ENCODE measurements at places on chromosomes 3 and 15.

- DNase-seq, result no peak
These were observed 182.1 kb upstream of the TSC22D2 start for GRCh38 chr3:150225986-150226385.

DNA sequence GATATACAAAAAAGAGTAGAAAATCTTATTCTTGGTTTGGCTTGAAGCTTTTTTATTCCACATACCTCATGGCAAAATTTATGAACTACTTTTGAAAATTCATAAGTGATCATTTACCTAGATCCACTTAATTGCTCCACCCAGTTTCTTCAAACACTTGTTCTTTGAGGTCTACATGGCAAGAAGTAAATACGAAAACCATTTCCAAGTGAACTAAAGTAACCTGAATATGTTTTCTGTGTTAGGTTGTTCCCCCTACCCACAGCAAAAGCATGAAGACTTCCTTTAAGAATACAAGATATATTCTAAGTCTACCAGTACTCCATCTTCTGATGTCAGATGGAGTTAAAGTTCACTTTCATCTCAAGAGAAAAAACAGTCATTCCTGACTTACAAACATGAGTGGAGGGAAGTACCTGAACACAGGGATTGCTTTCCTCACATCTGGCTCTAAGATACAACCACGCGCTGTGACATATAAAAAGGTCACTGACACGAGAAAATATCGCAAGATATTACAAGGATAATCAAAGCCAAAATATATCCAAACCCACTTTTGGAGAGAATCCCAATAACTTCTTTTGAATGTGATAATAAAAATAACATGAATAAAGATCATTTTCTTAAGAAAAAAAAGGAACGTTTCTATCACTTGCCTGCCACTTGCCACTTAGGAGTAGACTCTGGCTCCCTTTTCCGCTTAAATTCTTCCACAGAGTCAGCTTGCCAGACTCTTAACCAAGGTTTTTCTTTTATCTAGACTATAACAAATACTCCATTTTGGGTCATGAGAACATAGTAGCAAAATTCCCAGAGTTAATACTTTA lies 424.5 kb downstream of the TIGIT start:
- no peak for DNase-seq

DNA sequence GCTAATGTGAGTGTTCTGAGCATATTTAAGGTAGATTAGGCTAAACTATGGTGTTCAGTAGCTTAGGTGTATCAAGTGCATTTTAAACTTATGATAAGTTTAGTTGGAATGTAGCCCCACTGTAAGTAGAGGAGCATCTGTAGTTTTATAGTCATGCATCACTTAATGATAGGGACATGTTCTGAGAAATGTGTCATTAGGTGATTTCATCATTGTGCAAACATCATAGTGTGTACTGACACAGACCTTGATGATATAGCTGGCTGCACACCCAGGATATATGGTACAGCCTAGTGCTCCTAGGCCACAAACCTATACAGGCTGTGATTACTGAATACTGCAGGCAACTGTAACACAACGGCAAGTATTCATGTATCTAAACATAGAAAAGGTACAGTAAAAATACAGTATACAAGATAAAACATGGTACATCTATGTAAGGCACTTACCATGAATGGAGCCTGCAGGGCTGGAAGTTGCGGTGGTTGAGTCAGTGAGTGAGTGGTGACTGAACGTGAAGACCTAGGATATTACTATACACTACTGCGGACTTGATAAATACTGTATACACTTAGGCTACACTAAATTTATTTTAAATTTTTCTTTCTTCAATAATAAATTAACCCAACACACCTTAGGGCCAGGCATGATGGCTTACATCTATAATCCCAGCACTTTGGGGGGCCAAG lies 17.9 kb downstream of the DNAH1 start:
- no peak for DNase-seq

DNA sequence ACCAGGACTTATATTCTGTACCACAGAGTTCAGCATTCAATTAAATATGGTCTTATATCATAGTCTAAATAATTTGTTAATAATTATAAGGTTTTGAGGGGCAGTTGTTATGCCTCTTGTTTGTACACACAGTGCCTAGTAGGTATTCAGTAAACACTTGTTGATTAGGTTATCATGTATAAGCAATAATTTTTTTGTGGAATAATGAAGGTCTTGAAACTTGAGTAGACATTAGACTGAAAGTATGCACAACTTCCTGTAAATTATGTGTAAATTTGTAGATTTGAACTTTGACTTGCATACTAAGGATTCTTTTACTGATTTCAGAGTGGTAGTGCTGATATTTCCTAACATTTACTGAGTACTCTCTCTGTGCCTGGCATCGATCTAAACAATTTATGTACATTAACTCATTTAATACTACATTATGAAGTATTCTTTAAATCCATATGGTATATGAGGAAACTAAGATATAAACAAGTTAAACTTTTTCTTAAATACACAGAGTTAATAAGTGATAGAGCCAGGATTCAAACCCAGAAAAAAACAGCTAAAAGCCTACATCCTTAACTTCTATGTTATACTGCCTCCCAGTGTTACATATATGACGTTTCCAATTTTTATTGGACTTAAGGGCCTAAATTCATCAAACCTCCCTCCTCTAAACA lies 65.1 kb downstream of the GLCE start:
- DNase-seq, result no peak

DNA sequence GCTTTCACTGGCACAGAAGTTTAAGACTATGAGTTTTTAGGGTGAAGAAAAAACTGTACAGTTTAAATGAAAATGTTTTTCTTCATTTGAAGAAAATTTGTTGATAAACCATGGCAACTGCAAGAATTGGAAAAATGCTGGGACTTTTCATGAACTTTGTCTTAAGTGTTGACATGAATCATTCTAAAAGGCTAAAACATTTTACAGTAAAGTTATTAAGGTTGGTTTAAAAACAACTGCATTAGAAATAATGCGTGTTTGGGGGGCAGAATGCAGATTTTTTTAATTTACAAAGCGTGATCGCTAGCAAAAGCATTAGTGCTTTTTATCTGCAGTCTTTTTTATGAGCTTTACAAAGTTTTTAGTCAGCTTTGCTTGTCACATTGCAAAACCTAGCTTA lies 601.9 kb upstream of the TGFBR2 start:
- DNase-seq, result no peak

DNA sequence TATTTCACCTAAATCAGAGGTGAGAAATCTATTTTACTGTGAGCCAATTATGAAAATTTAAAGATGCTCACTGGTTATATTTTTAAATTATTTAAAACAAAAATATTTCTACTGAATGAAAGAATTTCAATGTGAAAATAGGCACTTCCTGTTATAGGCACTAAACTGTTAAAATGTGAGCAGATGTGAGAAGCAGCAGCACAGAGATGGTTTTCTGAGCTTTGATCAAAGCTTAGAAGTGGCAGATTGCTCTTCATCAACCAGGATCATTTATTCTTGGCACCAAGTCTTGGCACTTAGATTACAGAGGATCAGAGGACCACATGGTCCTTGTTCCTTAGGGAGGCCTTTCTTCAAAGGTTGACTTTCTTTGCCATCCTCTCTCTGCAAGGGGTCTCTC lies 18.0 kb upstream of the TSC22D2 start:
- no peak for DNase-seq

Data from activated CD4-positive, alpha-beta T cell treated with anti-CD3 and anti-CD28 coated beads, Interleukin-2, amount 10 ng/mL, durations not matched to agents 7 days and 5 days (primary cell).